ENCODE measurements at places on chromosomes 12 and 14.

GRCh38 chr12:29970501-29970900 is 186.8 kb upstream of the TMTC1 start:
- no peak for DNase-seq

DNA sequence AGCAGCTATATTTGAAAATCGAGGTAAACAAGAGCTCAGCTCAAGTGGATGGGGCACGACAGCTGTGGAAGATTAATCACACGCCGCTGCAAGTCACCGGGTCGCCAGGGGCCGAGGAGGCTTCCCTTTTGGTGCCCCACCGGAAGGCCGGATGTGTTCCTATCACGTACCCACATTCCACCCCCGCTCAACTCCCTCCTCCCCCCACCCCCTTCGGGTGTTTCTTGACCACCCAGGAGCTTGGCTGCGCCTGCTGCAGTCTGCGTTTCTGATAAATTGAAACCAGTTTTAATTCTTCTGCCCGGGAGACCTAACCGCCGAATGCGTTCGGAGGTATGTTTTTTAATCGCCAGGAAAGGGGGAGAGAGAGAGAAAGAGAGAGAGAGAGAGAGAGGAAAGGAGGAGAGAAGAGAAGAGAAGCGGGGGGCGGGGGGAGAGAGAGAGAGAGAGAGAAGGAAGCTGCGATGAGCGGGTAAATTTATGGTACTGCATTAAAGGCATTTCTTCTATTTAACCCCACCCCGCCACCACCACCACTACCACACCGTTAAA is 1.8 kb downstream of the SLC8A3 start:
- no peak for DNase-seq

DNA sequence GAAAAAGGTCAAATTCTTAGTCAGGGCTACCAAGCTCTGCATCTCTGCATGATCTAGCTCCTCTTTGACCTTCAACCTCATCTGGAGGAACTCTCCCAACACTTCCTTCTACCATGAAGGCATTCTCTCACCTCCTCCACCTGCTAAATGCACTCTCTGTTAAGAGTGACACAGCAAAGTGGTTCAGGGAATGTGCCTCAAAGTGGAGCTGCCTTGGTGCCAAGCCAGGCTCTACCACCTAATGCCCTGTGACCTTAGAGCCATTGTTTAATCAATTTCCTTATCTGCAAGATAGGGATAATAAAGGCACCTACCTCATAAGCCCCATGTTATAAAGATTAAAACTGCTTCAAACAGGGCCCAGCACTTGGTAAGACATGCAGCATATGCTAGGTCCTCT is 236.7 kb downstream of the ANO2 start:
- DNase-seq: no peak

DNA sequence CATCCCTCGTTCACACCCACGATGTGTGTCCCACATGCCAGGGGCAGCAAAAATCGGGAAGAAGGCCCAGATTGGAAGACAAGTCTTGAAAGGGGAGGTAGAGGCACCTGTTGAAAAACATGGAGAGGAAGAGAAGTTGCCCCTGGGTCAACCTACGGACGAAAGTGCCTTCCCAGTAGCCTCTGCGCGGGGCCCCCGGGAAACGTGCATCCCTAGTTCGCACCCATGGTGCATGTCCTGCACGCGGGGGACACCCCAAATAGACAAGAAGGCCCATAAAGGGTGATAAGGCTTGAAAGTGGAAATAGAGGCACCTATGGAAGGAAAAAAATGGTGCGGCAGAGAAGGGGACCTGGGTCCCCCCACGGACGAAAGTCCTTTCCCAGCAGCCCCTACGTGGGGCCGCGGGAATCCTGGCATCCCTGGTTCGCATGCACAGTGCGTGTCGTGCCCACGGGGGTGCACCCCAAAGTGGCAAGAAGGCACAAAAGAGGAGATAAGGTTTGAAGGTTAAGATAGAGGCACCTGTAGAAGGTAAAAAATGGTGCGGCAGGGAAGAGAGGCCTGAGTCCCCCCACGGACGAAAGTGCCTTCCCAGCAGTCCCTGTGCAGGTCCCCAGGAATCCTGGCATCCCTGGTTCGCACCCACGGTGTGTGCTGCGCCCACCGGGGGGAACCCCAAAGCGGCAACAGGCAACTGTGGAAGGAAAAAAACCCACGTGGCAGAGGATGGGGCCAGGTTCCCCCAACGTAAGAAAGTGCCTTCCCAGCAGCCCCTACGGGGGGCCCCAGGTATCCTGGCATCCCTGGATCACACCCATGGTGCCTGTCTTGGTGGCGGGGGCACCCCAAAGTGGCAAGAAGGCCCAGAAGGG is 278.3 kb downstream of the ALG10 start:
- DNase-seq: no peak

- DNase-seq: no peak
Observed at GRCh38 chr12:62714181-62714773, 220.7 kb downstream of the PPM1H start.

DNA sequence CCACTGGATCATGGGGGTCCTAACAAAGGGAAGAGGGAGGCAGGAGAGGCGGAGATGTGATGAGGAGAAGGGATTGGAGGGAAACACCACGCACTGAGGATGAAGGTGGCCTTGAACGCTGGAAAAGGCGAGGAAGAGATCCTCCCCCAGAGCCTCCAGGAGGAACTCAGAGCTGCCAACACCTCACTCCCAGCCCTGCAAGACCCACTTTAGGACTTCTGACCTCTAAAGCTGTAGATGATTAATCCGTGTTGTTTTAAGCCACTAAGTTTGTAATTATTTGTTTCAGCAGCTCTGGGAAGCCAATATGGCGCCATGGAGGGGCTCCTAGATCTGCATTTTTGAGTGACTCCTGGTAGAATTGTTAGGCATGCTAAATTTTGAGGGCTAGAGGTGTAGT is 74.6 kb upstream of the CEP83 start:
- no peak for DNase-seq

GRCh38 chr12:47274760-47275159 is 195.0 kb upstream of the AMIGO2 start:
- no peak for DNase-seq

DNA sequence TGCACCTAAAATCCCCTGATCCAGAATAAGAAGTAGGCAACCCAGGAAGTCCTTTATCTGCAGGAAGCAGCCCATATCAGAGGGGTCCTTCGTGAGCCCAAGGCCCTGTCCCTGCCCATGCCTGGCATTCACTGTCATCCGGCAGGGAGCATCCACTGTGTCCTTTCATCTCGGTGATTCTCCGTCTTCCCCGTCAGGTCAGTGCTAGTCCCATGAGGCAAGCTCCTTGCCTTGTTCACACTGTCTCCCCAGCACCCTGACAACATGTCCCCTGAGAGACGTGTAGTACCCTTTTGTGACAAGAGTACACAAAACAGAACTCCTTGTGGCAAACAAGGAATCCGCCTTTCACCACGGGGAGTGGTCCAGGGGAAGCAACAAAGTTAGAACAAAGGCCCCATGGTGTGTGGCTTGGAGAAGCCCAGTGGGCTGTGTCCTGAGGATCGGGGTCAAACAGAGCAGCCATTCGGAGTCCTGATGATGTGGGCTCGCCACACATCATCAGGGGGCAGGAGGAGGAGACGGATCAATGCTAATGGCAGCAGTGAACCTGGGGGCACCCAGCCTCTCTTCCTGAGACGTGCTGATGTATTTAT is 112.1 kb downstream of the DICER1 start:
- no peak for DNase-seq

GRCh38 chr14:75690010-75690409 is 29.0 kb downstream of the TTLL5 start:
- DNase-seq: no peak

DNA sequence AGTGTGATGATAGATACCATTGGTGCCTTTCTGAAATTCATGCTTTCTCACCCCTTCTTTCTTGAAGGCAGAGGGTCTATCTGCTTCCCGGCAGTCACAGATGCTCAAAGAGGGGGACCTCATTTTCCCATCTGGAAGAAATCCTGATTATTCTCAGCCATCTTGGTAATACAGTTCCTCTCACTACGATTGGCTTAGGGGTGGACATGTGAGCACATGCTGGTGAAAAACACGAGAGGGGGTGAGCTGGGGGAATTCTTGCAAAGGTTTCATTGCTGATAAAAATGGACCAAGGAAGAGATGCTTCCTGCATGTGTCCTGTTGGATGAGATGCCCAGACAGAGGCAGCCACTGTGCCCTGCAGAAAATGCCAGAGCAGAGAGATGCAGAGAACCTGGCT is 13.8 kb upstream of the SCARB1 start:
- DNase-seq: no peak

GRCh38 chr14:89466944-89467343 is 49.9 kb upstream of the FOXN3 start:
- no peak for DNase-seq

GRCh38 chr12:26239852-26240815 is 44.8 kb downstream of the SSPN start:
- DNase-seq: no peak

DNA sequence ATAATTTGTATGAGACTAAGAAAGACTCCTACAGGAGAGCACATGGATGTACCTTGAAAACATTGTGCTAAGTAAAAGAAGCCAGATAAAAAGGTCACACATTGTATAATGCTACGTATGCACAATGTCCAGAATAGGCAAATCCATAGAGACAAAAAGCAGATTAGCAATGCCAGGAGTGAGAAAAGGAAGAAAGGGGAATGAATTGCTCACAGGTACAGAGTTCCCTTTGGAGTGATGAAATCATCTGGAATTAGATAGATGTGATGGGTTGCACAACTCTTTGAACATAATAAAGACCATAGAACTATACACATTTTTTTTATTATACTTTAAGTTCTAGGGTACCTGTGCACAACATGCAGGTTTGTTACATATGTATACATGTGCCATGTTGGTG is 1218.9 kb upstream of the TMEM132C start:
- DNase-seq: no peak

GRCh38 chr12:22242726-22243125 is 91.8 kb downstream of the ST8SIA1 start:
- no peak for DNase-seq

- no peak for DNase-seq
Observed at GRCh38 chr12:66314278-66314677, 12.0 kb downstream of the HELB start.

DNA sequence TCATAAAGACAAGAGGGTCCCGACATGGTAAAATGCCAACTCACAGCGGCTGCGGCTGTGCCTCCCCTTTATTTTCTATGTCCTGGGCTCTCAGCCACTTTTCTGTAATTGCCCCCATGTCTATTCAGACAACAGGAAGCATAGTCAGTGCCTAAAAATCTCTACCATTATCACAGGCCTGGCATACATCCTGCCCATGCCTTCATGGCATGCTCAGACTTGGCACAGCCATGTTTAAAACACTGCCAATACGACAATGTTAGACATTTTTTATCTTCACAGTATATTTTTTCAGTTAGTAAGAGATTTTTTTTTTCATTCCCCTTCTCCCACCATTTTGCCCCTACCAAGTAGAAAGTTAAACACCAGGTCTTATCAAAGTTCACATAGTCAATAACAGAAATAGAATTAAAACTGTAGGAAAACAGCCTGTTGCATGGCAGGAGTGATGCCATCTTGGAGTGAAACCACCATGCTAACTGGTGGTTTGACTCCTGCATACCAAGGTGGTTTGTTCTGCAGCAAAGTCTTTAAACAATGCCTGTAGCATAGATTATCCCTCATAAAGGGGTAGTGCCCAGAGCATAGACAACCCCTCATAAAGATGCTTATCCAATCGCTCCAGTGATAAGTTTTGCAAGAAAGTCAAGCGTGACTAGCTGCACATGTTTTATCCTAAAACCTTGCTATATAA is 18.9 kb upstream of the CERS5 start:
- no peak for DNase-seq

DNA sequence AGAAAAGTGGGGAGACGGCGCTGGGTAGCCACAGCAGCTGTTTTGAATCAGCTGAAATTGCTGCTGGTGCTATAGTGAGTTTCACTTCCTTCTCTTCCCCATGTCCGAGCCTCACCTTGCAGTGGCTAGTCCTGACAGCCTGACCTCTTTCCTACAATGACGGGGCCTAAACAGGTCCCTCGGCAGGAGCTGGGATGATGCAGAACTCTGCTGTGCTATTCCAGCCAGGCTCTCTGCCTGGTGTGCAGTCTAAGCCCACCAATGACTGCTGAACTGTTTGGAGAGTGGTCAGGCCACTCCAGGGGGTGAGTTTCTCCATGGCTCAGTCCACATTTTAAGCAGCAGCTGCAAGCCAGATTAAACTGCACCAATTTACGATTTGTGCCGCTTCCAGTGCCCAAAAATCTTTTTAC is 207.3 kb downstream of the TTC7B start:
- no peak for DNase-seq

GRCh38 chr12:88944397-88944796 is 364.1 kb upstream of the KITLG start:
- no peak for DNase-seq

- DNase-seq: no peak
Observed at GRCh38 chr14:47153746-47154145, 502.2 kb upstream of the RPL10L start.
